ENCODE measurements at places on chromosomes 2 and 18.

DNA sequence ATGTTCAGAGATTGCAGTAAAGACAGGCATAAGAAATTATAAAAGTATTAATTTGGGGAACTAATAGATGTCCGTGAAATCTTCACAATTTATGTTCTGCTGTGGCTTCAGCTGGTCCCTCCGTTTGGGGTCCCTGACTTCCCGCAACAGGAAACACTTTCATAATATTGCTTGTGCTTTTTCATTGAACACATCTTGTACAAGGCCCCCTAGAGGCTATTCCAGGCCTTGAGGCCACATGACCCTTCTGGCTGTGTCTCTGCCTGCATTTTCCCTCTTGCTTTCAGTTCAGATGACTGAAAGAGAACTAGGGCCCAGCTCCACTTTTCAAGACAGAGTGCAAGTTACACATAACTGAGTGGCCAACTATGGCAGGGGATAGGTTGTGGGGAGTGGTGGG, 164.1 kb downstream of the TMEM247 start:
- DNase-seq, result no peak

GRCh38 chr2:155913356-155913755, 419.2 kb downstream of the NR4A2 start:
- DNase-seq, result no peak

DNA sequence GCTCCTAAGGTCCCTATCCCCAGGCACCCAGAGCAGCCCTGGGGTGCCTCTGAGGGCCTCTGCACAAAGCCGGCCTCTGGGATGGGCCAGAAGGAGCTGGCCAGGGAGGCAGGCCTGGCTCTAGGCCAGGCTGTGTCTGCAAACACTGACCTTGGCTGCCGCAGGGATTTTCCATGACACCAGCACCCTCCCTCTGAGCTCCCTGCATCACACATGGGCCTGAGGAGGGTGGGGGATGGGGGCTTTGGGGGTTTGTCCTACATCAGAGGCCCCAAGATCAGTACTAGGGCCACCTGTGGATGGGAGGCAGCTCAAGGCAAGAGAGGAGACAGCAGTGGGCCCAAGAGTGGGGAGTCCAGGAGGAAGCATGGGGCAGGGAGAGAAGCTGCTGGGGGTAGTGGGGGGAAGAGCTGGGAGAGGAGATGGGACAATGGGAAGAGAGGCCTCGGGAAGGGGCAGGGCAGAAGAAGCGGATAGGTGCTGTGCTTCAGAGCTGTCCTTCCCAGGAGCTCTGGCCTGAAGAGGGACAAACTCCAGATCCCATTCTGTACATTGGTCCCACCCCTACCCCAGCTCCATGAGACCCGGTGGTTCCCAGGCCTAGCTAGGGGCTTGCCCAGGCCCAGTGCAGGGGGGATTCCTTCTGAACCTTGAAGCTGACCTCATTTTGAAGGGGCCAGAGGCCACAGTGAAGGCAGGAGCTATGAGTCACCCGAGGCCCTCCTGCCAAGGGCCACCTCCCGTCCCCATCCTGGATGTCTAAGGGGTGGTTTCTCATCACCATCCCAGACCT, 28.0 kb downstream of the KCNK3 start:
- DNase-seq, result no peak

DNA sequence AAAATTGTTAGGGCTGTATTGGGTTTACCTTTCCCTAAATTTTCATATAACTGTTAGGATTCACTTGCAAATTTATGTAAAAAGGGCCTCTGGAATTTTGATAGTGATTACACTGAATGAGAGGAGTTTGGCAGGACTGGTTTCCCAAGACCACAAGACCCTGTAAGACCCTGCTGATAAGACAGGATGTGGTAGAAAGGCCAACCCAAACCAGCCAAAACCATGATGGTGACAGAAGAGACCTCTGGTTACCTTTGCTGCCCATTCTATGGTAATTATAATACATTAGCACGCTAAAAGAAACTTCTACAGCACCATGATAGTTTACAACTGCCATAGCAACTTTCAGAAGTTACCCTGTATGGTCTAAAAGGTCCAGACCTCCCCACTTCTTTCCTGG, 8.3 kb upstream of the CASP10 start:
- no peak for DNase-seq

- no peak for DNase-seq
Observed at GRCh38 chr18:8623549-8624106, 14.4 kb downstream of the RAB12 start.

- DNase-seq, result no peak
Observed at GRCh38 chr18:12819322-12819721, 64.7 kb downstream of the PTPN2 start.

DNA sequence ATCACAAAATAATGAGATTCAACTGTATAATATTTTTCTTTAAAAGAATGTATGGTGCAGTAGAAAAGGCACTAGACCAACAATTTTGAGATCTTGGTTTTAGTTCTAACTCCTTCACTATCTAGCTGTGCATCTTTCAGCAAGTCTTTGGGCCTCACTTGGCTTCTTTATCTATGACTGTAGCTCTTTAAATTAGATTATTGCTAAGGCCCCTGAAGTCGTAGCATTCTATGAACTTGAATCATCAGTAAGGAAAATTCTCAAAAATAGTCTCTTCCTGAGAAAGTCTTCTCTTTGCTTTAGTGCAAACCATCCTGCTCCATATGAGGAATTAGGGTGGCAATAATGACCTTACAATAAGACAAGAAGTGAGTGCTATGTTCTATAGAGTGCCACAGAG, 140.4 kb downstream of the FTCDNL1 start:
- no peak for DNase-seq
